ENCODE measurements at places on chromosomes 7 and 10.
A peak's percentile ranks its signal among the peaks of the same experiment; 100 is the strongest.

DNA sequence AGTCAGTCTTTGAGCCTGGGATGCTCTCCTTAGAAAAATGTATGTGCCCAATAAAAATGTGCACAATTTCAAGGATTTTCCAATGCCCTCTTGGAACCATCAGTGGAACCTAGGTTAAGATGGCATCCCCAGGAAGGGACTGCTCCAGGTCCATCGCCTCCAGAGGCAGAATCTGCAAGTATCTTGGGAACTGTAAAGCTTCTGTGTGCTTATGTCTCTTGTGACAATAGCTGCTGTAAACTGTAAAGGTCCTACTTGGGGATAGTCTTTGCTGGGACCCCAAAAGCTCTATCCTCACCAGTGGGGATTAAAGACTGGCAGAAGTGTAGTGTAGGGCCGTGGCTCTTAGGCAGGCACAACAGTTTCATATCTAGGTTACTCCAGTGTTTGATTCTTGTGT, 11.9 kb downstream of the DUSP5 start:
- DNase-seq, result no peak

GRCh38 chr7:15015545-15016314, 113.2 kb upstream of the DGKB start:
- peak; percentile 80 for DNase-seq

GRCh38 chr7:94656925-94657731, 1.2 kb upstream of the SGCE start:
- DNase-seq, result no peak

- DNase-seq, result no peak
Measured at GRCh38 chr7:146027243-146027642, 89.4 kb upstream of the CNTNAP2 start.

GRCh38 chr7:141522657-141523342, 28.4 kb upstream of the AGK start:
- no peak for DNase-seq

- DNase-seq, result no peak
Measured at GRCh38 chr7:79790656-79791262, 337.3 kb upstream of the MAGI2 start.

DNA sequence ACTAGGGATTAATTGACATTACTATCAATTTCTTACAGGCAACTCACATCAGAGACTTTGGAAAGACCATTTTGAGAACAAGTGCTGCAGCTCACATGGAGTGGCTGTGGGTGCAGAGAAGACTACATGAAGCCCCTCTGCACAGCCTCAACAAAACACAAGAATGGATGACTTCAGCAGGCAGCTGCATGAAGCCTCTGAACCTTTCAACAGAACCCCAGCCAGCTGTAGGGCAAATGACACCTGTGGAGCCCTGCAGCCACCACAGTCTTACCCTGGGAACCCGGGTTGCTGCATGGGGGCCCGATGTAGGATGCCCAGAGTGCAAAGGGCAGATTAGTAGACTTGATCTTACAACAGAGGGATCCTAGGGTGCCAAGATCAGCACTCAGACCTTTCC, 62.0 kb upstream of the CAMK2B start:
- DNase-seq, result no peak

- DNase-seq, result no peak
Measured at GRCh38 chr10:1531883-1532597, 205.3 kb downstream of the ADARB2 start.

GRCh38 chr7:102287111-102287980, 678 bp downstream of the SH2B2 start:
- no peak for DNase-seq

GRCh38 chr10:83127942-83128575, 1011.2 kb upstream of the GHITM start:
- no peak for DNase-seq

GRCh38 chr10:55287346-55287745, 486.3 kb upstream of the PCDH15 start:
- no peak for DNase-seq

GRCh38 chr7:80807166-80807900, 111.5 kb downstream of the SEMA3C start:
- no peak for DNase-seq

DNA sequence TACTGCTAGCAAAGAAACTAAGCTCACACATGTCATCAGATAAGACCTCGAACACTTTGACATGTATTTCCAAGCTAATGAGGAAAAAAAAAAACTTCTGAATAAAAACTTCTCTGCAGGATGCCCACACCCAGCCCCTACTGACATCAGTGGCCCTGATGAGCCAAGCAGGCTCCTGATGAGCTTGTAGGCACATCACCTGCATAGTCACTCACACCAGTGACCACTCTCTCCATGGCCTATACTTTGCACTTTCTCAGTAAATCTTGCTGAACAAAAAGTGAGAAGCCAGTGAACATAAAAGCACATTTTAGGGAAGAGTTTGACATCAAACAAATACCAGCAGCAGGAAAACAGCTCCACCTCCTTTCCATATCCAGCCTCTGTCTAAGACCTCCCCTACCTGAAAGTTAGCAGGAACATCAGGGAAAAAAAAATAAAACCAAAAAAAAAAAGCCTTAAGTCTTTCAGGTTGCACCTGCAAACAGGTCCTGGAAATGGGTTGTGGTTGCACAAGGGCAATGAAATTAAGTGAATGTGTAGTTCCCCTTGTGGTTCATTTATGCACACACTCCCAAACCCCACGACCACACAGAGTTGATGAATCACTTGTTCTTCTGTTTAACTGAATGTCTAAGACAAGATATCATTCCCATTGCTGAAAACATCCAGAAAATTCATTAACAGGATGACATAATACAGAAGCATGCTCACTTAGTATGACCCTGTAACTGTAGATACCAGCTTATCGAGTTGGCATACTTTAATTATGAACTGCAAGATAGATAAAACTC, 205.2 kb upstream of the PDE1C start:
- DNase-seq, result no peak

DNA sequence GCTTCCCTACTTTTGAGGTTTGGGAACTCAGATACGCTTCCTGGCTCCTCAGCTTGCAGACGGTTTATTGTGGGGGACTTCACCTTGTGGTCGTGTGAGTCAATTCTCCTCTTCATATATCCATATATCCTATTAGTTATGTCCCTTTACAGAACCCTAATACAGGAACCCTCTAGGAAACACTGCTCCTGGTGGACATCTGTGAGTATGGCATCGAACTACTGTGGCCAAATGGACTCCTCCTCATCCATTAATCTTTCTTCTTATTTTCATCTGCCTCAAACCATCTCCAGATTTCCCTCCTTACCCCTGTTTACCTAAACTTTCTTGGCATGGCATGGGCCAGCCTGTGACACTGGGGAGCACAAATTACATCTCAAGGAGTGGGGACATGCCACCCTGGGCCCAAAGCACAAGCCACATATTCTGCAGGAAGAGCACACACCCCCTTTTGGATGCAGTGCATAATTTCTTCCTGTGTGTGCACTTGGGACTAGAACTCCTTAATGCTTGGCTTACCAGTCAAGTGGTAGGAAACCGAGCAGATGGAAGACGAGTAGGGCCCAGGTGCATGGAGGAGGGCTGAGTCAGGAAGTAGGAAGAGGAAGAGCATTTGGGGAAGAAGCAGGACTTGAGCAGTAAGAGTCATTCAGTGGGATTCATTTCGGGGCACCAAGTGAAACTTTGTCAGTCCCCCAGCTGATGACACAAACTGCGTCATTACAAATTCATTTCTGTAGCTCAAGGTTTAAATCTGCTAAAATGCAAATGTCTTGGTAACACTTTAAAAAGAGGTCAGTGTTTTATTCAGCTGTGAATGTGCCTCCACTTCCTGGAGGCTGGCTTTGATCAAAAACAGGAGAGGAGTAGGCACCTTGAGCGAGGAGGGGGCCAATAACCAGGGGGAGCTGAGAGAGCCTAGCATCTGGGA, 80.8 kb upstream of the PLXNA4 start:
- DNase-seq, result peak; percentile 6

Measured in NCI-H2171 (cell line).